ENCODE measurements at places on chromosomes 5 and 9.

DNA sequence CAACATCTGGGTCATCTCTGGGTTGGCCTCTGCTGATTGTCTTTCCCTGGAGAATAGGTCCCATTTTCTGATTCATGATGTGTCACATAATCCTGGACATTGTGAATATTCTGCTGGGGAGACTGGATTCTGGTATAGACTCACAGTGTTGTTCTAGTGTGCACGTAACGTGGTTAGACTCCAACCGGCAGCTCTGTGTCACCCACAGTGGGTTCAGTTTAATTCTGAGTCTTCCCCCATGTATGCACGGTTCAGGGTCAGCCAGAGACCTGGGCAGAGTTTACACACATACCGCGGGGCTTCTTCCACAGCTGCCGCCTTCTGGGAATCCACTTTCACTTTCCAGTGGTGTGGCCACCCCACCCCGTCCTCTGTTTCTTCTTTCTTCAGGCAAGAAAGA lies 38.0 kb upstream of the LRRC14B start:
- H3K4me3 ChIP-seq: no peak overlapping the region
- H3K27me3 ChIP-seq: no peaks in the 10 kb centered on the region
- H3K36me3 ChIP-seq: peaks cover 44% of the 10 kb centered on the region

DNA sequence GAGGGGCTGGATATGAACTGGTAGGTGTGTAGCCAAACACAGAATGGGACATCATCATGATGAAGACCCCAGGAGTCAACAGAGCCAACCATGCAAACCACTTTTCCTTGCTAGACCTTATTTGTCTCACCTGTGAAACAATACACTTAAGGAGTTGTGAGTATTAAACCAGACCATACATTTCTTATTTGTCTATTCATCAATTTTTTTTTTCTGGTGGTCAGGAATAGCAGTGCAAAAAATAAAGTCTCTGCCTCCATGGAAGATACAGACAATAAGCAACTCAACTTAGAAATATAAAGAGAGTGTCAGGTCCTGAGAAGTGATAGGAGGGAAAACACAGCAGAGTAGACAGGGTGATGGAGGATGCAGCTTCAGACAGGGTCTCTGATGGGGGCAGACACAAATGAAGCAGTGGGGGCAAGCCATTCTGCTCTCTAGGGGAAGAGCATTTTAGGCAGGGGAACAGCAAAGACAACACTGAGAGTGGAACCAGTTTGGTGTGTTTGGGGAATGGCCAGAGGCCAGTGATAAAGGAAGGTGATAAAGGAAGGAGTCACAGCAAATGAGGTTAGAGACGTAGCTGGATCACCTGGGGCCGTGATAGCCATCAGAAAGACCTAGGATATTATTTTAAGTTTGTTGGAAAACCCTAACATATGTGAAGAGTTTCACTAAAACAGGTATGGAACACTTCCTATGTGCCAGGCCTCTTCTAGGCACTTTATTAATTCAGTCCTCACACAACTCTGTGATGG lies 256.2 kb downstream of the MAN2A1 start:
- H3K27ac ChIP-seq: no peak overlapping the region
- H3K4me1 ChIP-seq: peaks cover 9% of the 10 kb centered on the region
- H3K27me3 ChIP-seq: no peaks in the 10 kb centered on the region

GRCh38 chr5:88861231-88861630 lies 21.8 kb downstream of the MEF2C start:
- no peaks in the 10 kb centered on the region for H3K27me3 ChIP-seq
- no peak for DNase-seq
- no peak overlapping the region for H3K4me3 ChIP-seq
- no peaks in the 10 kb centered on the region for H3K4me1 ChIP-seq
- no peak overlapping the region for H3K27ac ChIP-seq

- no peak overlapping the region for H3K27ac ChIP-seq
- no peaks in the 10 kb centered on the region for H3K4me1 ChIP-seq
Measured at GRCh38 chr5:17064241-17064640, 128.2 kb upstream of the MYO10 start.

DNA sequence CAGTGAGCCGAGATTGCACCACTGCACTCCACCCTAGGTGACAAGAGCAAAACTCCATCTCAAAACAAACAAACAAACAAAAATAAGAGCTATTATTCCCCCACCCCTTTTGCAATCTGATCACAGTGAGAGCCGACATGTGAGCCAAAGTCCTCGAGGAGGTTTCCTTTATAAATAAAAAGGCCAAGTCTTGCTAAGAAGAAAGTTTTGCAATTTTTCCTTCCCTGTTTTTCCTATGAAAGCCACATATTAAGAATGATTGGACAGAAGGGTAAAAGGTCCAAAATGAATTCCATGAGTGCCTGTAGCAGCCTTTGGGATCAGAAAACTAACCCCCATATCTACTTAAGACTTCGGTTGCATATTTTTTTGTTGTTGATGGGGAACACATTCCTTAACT lies 179.7 kb downstream of the TSSK1B start:
- H3K27me3 ChIP-seq: no peaks in the 10 kb centered on the region
- no peaks in the 10 kb centered on the region for H3K36me3 ChIP-seq
- no peak overlapping the region for H3K4me3 ChIP-seq
- peaks cover 8% of the 10 kb centered on the region for H3K4me1 ChIP-seq

DNA sequence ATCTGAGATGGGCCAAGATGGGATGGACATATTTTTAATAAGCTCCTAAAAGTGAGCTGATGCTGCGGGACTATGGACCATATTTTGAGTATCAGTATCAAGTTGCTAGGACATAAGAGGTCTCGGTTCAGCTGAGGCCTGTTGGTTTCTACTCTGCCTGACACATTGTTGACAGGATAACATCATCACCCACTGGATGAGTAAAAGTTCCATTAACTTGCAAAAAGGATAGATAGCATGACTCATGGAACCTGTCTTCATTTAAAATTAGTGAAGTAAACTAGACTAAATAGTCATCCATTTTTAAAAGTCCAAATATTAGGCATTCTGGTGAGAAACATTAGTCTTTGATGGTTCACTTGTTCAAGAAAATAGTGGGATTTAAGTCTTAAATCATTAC lies 33.3 kb downstream of the PARP8 start:
- no peaks in the 10 kb centered on the region for H3K27me3 ChIP-seq
- H3K27ac ChIP-seq: no peak overlapping the region
- DNase-seq: no peak
- H3K4me1 ChIP-seq: peaks cover under 1% of the 10 kb centered on the region
- H3K36me3 ChIP-seq: no peaks in the 10 kb centered on the region
- H3K4me3 ChIP-seq: no peak overlapping the region

DNA sequence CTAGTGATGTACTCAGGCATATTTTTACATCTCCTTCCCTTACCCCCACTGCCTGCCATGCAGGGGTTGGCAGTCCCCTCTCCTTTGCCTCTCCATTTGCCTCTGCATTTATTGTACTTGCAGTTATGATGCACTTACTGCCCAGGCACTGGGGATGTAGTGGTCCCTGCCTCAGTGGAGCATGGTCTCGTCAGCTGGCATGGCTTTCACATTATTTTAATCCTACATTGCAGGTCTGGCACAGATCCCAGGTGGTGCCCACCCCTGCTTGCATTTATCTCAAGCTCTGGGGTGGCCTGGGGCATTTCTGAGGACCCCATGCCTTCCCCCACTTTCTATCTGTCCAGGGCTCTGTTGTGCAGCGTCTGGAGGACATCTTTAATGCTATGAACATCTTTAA lies 23.2 kb upstream of the PITX1 start:
- DNase-seq: no peak
- no peaks in the 10 kb centered on the region for H3K36me3 ChIP-seq
- no peak overlapping the region for H3K4me3 ChIP-seq
- H3K4me1 ChIP-seq: no peaks in the 10 kb centered on the region
- peaks cover 13% of the 10 kb centered on the region for H3K27me3 ChIP-seq
- H3K27ac ChIP-seq: no peak overlapping the region

GRCh38 chr9:109466623-109467590 lies 31.2 kb downstream of the PTPN3 start:
- H3K27me3 ChIP-seq: no peaks in the 10 kb centered on the region
- H3K27ac ChIP-seq: no peak overlapping the region
- no peak overlapping the region for H3K4me3 ChIP-seq
- H3K36me3 ChIP-seq: no peaks in the 10 kb centered on the region

DNA sequence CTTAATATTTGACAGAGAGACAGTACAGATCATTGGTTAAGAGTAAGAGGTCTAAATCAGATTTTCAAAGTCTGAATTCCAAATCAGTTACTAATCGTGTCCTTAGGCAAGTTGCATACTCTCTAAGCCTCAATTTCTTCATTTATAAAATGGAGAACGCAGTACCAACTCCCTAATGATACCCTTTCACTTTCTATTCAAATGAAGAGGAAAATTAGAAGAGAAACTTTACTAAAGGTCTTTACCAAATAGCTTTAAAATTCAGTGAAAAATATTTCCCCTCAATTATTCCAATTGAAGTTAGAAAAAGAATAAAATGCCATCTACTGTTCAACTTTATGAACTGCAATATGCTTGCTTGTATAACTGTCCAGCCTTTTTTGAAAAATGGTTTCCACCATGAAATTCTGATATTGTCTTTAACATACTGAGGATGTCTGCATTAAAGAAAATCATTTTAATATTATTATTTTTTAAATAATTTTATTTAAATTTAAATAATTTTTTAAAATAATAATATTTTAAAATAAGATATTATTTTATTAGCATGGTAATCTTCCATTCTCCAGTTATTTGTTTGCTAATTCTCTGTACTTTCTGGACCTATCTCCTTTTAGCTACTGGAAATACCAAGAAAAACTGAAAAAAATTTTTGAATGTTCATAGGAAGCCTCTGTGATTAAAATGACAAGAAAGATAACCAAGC lies 36.0 kb downstream of the POC5 start:
- H3K36me3 ChIP-seq: peaks cover 15% of the 10 kb centered on the region
- no peaks in the 10 kb centered on the region for H3K27me3 ChIP-seq
- no peaks in the 10 kb centered on the region for H3K4me1 ChIP-seq

GRCh38 chr5:114726131-114726530 lies 364.3 kb downstream of the KCNN2 start:
- H3K4me1 ChIP-seq: no peaks in the 10 kb centered on the region
- H3K27ac ChIP-seq: no peak overlapping the region
- no peaks in the 10 kb centered on the region for H3K36me3 ChIP-seq
- no peak for DNase-seq
- H3K4me3 ChIP-seq: no peak overlapping the region
